ENCODE measurements at places on chromosomes 4 and X. TPM values are rescaled to one million over a fixed set of nuclear protein-coding genes. Genes with fewer than 3 reads are reported as not detected.

Gene HPSE
- 9.1 TPM for total RNA-seq

DNA sequence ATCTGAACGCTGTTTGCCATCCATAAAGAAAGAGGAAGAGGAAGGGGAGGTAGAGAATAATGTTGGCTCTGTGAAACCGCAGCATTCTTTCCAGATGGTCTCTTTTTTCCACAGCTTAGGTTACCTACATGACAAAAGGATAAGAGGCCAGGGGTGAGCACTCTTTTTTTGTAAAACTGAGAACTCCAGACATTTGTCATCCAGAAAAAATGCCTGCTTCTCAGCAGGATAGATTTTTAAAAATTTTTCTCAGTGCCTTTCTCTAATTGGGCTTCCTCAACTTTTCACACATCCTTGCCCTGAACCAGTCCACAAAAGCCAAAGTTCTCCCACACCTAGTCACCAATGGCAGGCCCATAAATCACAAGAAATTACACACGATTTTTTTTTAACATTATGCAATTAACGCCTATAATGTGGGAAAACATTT is 158.1 kb upstream of the TENM3 start:
- DNase-seq, result no peak

GRCh38 chr4:89069481-89069880 is 12.5 kb upstream of the FAM13A start:
- no peak for DNase-seq

DNA sequence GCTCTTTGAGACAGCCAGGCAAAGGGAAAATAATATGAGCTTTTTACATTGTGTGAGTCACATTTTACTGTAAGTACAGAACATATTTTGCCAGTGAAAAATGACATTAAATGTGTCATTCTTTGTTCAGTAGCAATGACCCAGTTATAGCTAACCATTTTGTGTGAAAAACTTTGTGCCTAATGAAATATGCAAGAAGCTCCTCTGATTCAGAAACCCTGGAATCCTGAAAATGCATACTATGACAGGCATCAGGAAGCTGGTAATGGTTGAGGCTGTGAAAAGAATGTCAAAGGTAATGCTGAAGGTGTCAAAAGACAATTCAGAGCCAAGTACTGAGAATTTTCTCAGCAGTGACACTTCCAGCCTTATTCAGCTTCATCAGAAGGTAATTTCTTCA is 549.5 kb upstream of the SMIM31 start:
- DNase-seq, result peak; percentile 92

GRCh38 chr4:127995776-127996175 is 30.6 kb downstream of the ABHD18 start:
- DNase-seq, result peak; percentile 62

Gene CXorf58
- not detected for total RNA-seq
